Glutamatergic neuron (in vitro differentiated cells): ENCODE measurements at places on chromosomes 7 and 10. TPM values are rescaled to one million over a fixed set of nuclear protein-coding genes. Genes with fewer than 3 reads are reported as not detected.
A peak's percentile ranks its signal among the peaks of the same experiment; 100 is the strongest.

OR13A1 gene
- total RNA-seq, result 0.44 TPM

- H3K4me3 ChIP-seq, result no peak overlapping the region
- H3K27me3 ChIP-seq, result peaks cover 2% of the 10 kb centered on the region
- H3K36me3 ChIP-seq, result no peaks in the 10 kb centered on the region
- DNase-seq, result no peak
- H3K4me1 ChIP-seq, result no peaks in the 10 kb centered on the region
- H3K27ac ChIP-seq, result no peak overlapping the region
Observed at GRCh38 chr7:41584746-41585145, 118.1 kb downstream of the INHBA start.

PON1 gene
- 1.1 TPM for total RNA-seq

DNA sequence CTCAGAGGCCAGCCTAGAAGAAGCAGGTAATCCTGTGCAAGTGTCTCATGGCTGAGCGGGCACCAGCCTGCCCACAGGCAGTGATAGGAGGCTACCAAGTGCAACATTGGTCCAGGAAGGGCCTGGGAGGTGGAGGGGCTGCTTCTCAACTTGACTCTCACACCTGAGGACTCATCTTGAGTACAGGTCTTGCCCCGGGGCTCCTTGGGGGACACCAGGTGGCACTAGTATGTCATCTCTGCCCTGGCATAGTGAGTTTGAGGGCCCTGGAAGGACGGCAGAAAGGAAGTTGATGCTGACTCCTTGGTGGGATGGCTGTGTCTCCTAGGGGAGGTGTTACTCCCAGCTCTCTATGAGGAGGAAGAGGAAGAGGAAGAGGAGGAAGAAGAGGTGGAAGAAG is 2.3 kb downstream of the CCDC136 start:
- no peak overlapping the region for H3K27ac ChIP-seq
- peaks cover 13% of the 10 kb centered on the region for H3K27me3 ChIP-seq
- peaks cover 11% of the 10 kb centered on the region for H3K4me1 ChIP-seq
- peak overlapping the region; percentile 50 for H3K4me3 ChIP-seq

DNA sequence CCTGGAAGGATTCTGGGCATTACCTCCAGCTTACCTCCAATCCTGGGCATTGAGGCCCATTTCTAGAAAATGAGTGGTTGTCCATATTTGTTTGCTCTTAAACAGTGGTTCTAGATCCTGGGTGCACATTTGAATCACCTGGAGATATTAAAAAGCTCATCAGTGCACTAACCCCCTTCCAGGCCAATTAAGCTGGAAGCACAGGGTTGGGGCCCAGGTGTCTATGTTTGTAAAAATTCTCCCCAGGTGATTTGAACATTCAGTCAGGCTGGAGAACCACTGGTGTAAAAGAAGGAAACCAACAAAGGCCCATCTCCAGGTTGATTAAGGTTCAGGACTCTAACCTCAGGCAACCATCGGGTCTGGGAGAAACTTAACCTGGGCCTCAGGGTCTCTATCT is 102.6 kb upstream of the NANOS1 start:
- H3K36me3 ChIP-seq, result peaks cover 17% of the 10 kb centered on the region
- no peak for DNase-seq
- H3K4me3 ChIP-seq, result no peak overlapping the region
- no peak overlapping the region for H3K27ac ChIP-seq
- peaks cover 27% of the 10 kb centered on the region for H3K4me1 ChIP-seq
- H3K27me3 ChIP-seq, result peaks cover 2% of the 10 kb centered on the region

HOXA2 gene
- not detected for total RNA-seq
